ENCODE measurements at places on chromosomes 12 and 14.

- peak; percentile 25 for DNase-seq
These were observed 26.6 kb upstream of the NXPH4 start for GRCh38 chr12:57190037-57190436.

GRCh38 chr14:85428926-85429325 is 101.0 kb upstream of the FLRT2 start:
- no peak for DNase-seq

DNA sequence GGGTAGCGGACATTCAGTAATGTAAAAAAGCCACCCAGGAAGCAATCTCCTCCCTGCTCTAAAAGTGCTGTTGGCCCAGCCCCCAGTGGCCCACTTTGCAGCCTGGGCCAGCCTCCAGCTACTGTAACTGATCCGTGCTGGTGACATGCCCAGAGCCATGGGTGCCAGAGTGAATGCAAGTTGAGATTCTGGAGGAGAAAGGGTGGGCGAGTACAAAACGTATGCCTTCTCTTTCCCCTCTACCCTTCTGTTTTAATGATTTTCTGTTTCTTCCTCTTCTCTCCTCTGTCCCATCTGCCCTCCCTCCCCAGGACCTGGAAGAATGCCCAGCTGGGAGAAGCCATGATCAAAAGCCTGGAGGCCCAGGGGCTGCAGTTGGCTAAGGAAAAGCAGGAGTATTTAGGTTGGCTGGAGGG is 16.9 kb downstream of the PLEKHD1 start:
- DNase-seq: peak; percentile 10

DNA sequence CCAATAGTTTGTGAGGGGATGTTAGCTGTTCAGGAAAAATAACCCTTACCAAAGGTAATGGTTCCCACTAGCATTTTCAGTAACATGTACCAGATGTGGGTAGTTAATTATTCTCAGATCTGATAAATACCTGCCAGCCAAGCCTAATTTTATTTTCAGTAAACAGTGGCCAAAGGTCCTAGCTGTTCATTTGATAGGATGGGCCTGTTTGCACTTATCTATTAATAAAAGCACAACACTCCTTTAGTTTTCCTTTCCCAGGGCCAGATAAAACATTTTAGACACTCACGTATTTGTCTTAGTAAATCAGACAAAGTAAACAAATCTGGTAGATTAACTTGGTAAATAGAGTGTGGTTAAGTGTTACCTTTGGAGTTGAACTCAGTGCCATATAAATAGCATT is 345.1 kb downstream of the RAD51B start:
- DNase-seq: no peak

DNA sequence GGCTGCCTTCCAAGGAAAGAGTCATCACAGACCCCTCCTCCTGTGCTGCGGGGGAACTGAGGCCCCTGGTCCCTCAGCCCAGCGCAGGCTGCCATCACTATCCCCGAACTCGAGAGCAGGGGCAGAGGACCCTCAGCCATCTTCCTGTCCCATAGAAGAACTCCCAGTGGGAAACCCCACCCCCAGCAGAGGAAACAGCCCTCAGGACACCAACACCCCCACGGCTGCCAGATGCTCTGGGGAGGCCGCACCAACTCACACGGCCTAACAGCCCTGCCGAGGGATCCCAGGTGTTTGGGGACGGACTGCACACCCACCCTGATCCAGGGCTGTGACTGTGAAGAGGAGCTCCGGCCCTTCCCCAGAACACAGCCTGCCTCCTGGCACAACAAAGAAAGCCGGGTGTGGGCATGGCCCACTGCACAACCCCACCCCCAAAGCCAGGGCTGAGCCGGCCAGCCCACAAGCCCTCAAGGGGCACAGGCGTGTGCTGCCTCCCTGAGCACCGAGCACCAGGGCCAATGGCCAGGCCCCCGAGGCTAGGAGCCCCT is 16.3 kb upstream of the C14orf180 start:
- DNase-seq: no peak

DNA sequence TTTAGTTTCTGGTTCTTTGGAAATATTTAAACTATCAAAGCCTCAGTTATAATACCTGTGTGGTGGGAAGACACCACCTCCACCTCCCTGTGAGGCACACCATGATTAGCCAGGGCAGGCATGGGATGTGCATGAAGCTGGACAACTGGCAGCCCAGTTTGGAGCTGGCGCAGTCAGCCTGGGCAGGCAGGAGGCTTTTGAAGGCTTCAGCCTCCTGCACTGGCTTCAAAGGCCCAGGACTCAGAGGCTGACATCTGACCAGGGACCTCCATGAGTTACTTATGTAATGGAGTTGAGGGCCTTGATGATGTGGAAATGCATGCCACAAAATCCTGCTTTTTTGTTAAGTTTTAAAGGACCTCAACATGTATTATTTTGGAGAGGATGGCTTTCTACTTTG is 30.3 kb downstream of the C14orf132 start:
- DNase-seq: no peak

- no peak for DNase-seq
These were observed 3.2 kb upstream of the GPD1 start for GRCh38 chr12:50100561-50100960.

DNA sequence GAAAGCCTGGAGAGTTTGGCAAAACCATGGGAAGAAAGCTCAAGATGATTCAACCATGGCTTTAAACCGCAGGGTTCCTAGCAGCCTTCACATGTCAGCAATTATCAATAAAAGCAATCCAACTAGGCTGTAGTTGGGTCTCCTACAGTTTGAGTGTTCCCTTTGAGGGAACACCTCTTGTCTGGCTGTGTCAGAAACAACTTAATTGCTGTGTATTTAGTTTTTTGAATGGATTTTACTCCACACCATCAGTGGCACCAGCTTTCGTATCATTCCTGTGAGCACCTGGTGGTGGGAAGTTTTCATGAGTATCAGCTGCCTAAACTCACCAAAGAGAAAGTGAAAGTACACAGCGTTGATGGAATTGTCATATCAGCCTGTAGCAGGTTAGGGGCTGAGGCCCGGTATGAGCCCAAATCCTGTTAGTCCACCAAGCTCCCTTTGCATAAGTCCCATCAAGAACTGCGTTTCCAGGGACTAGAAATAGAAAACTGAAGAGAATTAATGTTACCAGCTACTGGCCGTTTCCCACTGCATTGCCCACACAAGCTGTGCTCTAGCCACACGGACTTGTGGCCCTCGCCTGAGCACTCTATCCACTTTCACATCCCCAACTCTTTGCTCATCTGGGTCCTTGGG is 10.9 kb upstream of the IL26 start:
- no peak for DNase-seq

GRCh38 chr14:61444215-61444768 is 122.9 kb downstream of the PRKCH start:
- no peak for DNase-seq

- DNase-seq: no peak
These were observed 264.7 kb downstream of the ZFP36L1 start for GRCh38 chr14:68528040-68528687.

Data from fibroblast of skin of abdomen (primary cell).